ENCODE measurements at places on chromosomes 2 and 18.
A peak's percentile ranks its signal among the peaks of the same experiment; 100 is the strongest.

GRCh38 chr2:41989501-41990180 lies 58.2 kb upstream of the PKDCC start:
- DNase-seq = no peak

GRCh38 chr2:216536734-216537210 lies 38.1 kb downstream of the RPL37A start:
- no peak for DNase-seq

- DNase-seq = peak; percentile 74
Measured at GRCh38 chr2:222844323-222844722, 16.5 kb upstream of the ACSL3 start.

DNA sequence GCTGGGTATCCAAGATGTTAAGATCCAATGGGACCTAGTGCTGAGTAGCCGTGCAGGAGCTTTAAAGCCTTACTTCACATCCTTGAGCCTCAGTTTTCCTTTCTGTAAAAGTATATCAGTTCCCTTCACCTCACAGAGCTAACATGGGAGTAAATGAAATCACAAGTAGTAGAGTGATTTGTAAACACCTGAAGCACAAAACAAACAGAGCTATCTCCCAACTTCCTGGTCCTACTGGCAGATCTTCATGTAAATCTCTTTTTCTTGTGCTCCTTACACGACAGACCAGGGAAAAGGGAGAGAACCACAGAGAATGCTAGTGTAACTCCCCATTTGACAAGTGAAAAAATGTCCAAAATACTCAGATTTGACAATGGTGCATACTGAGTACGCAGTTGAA lies 17.3 kb downstream of the CCDC93 start:
- DNase-seq = no peak
